ENCODE measurements at places on chromosomes 3 and 15.

- DNase-seq: no peak
Measured at GRCh38 chr15:85035980-85036379, 54.3 kb downstream of the PDE8A start.

- no peak for DNase-seq
Measured at GRCh38 chr15:98648654-98649471, 524 bp downstream of the IGF1R start.

DNA sequence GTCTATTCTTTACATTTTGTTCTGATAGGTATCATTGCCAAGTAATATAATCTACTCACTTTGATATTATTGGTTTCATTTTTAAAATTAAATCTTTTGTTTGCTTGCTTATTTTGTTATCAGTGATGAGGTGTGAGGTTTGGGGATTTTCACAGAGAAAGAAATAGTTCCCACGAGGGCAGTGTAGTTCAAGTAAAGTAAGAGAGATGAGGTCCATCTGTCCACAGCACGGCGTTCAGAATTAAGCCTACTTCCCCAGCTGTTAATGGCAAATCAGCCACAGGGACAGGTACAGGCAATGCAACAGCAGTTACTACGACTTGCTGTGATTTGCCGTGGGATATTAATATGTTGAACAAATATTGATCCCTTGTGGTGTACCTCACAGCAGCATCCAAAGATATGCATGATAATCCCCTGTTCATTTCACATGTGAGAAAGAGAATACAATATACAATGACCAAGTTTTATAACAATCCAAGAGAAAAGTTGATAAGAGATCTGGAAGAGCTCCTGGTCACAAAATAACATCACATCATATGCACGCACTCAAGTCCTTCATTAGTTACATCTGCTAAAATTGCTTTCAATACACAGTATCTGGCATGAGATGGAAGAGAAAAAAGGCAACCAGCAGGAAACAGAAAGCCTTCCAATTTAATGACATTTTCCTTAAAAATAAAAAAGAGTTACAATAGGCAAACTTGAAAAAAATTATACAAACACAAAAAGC is 131.6 kb downstream of the TUSC7 start:
- DNase-seq: no peak

DNA sequence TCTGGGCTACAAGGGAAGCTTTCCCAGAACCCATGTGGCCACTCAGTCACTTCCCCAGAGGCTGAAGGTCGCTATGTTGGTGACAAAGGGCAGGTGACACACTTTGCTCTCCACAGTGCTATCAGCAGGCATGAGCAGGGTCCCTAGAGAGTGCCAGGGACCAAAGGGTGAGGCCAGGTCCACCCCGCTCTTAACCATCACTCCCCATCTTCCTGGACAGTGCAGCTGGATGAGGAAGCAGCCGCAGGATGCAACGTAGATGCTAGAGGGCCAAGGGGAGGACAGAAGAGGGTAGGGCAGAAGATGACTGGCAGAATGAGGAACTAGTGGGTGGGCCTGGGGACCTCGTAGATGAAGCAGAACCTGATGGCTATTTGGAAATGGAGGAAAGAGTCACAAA is 13.6 kb upstream of the LTF start:
- no peak for DNase-seq

DNA sequence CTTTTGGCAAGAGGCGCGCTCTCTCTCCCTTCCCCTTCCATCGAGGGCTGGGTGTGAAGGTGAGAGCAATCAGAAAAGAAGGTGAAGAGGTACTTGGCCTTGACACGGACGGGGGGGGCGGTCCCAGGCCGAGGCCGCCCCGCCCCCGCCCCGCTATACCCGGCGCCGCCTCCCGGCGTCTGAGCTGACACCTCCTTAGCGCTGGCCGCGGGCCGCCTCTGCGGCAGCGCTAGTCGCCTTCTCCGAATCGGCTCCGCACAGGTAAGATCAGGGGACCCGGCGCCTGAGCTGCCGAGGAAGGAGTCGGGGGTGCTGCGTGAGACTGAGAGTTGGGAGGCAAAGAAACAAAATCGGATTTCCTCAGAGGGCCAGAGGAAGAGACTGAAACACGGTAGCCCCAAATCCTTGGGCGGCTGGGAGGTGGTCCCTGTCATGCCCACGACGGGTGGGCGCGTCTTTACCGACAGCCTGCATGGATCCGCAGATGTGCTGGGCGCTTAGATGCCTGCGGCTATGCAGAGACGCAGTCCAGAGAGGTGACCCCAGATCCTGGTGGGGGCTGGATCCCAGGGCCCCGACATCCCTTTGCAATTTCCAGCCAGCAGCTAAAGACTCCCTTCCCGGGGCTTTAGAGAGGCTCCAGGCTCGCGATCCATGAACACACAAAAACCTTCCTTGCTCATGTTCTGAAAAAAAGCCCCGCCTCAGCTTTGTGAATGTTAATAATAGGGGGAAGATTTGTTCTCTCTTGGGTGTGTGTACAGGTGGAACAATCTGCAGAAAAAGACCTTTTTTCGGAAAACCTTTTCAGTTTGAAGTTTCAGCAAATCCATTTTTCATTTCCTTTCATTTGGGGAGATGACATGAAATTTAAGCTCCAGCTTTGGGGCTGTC is at the start of gene ENTPD3:
TSS of gene ENTPD3 (plus strand) at position 184 of the 894 bp plus-strand sequence. CDS start 874 bp downstream, outside the sequence.
- DNase-seq: no peak

DNA sequence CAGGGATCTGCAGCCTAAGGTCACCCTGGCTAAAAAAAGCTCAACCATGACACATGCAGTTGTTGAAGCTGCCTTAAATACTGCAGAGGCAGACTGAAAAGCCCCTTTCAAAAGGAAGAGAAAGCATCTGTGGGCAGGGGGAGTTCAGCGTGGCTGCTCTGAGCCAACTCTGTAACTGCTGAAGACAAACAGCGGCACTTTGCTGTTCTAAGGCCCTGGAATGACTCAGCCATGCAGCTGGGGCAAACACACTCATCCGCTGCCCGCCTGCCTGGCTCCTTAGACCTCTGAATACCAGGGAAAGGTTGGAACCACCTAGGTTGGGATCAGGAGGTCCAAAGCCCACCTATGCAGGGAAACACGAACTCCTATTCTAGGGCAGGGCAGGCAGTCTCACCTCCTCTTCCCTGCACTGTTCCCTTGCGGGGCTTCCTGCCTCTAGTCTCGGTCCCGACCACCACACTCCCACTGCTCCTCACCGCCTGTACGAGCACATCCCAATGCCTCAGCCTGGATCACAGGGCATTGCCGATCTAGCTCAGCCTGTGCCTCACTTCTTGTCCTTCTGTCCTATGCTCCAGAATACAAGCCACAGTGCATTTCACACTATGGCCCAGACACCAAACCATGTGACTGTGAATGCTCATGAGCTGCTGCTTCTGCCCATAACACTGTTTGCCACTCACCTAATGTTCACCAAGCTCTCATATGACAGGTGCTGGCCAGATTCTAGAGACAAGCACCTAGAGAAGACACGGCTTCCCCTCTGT is 6.6 kb upstream of the MUSTN1 start:
- DNase-seq: no peak

DNA sequence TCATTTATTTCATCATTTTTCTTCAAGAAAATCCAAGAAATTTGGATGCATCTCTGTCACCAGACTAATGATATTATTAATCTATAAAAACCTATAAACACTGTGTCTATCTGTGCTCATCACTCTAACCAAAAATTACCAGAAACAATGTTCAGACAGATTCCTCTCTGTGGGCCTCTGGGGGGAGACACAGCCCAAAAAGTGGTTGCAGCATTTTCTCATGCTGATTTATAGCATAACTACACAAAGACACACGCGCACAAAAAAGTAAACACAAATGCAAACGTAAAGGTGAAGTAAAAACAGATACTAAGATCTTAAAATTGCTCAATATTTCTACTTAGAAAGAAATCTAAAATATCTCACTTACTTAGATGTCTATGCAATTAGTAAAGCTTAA is 976.0 kb downstream of the GBE1 start:
- no peak for DNase-seq

- peak; percentile 8 for DNase-seq
Measured at GRCh38 chr15:50003786-50004334, 115.2 kb downstream of the ATP8B4 start.

GRCh38 chr15:33894193-33894592 is 74.1 kb upstream of the CHRM5 start:
- DNase-seq: no peak

- DNase-seq: no peak
Measured at GRCh38 chr15:101332061-101332467, 37.0 kb upstream of the SNRPA1 start.

DNA sequence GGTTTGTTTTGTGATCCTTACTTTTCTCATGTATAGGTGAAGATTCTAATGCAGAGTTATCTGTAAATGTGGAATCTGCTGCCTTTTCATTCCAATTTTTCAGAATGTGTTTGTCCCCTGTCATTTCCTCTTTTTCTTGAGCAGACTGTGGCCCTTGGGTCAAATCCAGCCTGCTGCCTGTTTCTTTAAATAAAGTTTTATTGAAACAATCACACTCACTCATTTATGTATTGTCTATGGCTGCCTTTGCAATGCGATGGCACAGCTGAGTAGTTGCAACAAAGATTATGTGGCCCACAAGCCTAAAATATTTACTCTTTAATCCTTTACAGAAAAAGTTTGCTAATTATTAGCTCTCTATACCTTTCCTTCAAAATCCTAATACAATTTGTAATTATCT is 116.3 kb upstream of the NPHP3 start:
- DNase-seq: no peak

DNA sequence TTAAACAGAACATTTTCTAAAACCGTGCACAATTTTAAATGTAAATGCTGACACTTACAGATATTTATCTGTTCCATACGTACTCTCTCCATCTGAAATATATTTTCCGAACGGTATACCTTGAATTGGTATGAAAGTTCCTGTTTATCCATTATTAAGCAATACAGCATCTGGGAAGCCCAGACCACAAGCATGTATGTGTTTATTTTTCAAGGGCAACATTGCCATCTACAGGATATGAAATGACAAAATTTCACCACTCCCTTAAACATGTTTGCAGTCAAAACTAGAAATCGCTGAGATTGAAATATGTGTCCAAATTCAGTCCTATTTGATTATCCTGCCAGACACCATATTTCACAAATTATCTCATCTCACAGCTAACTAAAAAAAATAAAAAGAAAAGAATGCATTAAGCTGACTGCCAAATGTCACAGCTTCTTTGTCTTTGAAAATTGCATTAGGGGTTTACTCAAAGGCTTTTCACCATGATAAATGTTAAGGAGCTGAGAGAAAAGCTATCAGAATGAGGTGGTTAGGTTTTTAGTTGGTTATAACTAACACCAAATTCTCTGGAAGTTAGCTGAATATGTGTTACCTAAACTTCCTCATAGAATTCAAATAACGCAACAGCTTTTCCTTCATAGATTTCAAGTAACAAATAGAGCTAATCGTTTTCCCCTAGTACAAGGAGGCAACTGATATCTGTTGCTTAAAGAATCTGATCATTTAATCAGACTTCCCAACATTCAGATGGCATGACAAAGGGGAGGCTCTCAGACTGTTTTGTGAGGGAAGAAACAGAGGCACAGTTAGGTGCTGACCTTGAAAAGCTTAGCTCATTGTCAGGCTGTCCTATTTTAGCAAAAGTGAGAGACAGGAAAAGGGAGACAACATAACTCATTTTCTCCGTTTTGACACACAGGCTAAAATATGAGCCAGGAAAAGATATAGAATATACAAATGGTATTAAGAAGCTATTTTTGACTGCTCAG is 533.1 kb downstream of the TBL1XR1 start:
- DNase-seq: no peak

- no peak for DNase-seq
Measured at GRCh38 chr15:65789759-65790425, 2.2 kb downstream of the DENND4A start.

- no peak for DNase-seq
Measured at GRCh38 chr3:16994854-16995525, 110.2 kb downstream of the PLCL2 start.
